Bronchial epithelial cell (primary cell): ENCODE measurements at places on chromosomes 5 and 9. TPM values are rescaled to one million over a fixed set of nuclear protein-coding genes. Genes with fewer than 3 reads are reported as not detected.

NR2F1 gene
- total RNA-seq, result 1.6 TPM in 1 of 2 replicates, not detected in the other

TSSK1B gene
- 0.26 TPM in 2 replicates for total RNA-seq

CCL27 gene
- total RNA-seq, result 0.26 TPM in 1 of 2 replicates, not detected in the other

FBP1 gene
- 0.13 TPM in 1 of 2 replicates, not detected in the other for total RNA-seq

PRRX2 gene
- total RNA-seq, result 0.13 TPM in 1 of 2 replicates, not detected in the other

FOXD4L3 gene
- total RNA-seq, result not detected in 2 replicates

GRM6 gene
- not detected in 2 replicates for total RNA-seq

ALDH1B1 gene
- 4.6 and 11.1 TPM in 2 replicates for total RNA-seq

PTGES gene
- total RNA-seq, result 0.90 and 11.1 TPM in 2 replicates

C5orf58 gene
- total RNA-seq, result not detected in 2 replicates

IL4 gene
- total RNA-seq, result not detected in 2 replicates

NR5A1 gene
- not detected in 2 replicates for total RNA-seq

CDHR2 gene
- total RNA-seq, result under 0.01 TPM in 2 replicates

ENHO gene
- total RNA-seq, result 0.13 TPM in 1 of 2 replicates, not detected in the other

TCF7 gene
- total RNA-seq, result under 0.01 and 0.13 TPM in 2 replicates

FRMD3 gene
- total RNA-seq, result under 0.01 and 0.51 TPM in 2 replicates

GADD45G gene
- under 0.01 and 1.0 TPM in 2 replicates for total RNA-seq

CCNI2 gene
- total RNA-seq, result 0.26 TPM in 1 of 2 replicates, not detected in the other

SPACA9 gene
- 0.79 and 2.3 TPM in 2 replicates for total RNA-seq

ACSL6 gene
- 0.13 and 0.26 TPM in 2 replicates for total RNA-seq

ADAMTSL1 gene
- 0.13 and 1.6 TPM in 2 replicates for total RNA-seq

FREM1 gene
- under 0.01 TPM in 1 of 2 replicates, not detected in the other for total RNA-seq

PLCXD3 gene
- total RNA-seq, result not detected in 2 replicates

SH2D3C gene
- 0.26 TPM in 1 of 2 replicates, not detected in the other for total RNA-seq

ZNF618 gene
- total RNA-seq, result 1.3 and 1.6 TPM in 2 replicates

PNPLA7 gene
- 0.26 TPM in 2 replicates for total RNA-seq

HRH2 gene
- total RNA-seq, result not detected in 2 replicates

DEPDC1B gene
- 2.1 and 3.2 TPM in 2 replicates for total RNA-seq

CDC20B gene
- total RNA-seq, result not detected in 2 replicates

ARL14EPL gene
- total RNA-seq, result not detected in 2 replicates

CCNJL gene
- total RNA-seq, result 4.2 and 4.4 TPM in 2 replicates

NR2F1-AS1 gene
- 0.26 and 1.1 TPM in 2 replicates for total RNA-seq

DNAI1 gene
- not detected in 2 replicates for total RNA-seq

SLC9A3 gene
- total RNA-seq, result 0.64 and 1.6 TPM in 2 replicates

ARHGEF37 gene
- 9.2 and 29.1 TPM in 2 replicates for total RNA-seq

PRUNE2 gene
- under 0.01 TPM in 1 of 2 replicates, not detected in the other for total RNA-seq

PCDHGA6 gene
- under 0.01 and 0.26 TPM in 2 replicates for total RNA-seq

HAVCR1 gene
- total RNA-seq, result not detected in 2 replicates

CATSPER3 gene
- under 0.01 and 0.26 TPM in 2 replicates for total RNA-seq
